Non-pigmented ciliary epithelial cell (primary cell): ENCODE measurements at places on chromosomes 2 and 18.

DNA sequence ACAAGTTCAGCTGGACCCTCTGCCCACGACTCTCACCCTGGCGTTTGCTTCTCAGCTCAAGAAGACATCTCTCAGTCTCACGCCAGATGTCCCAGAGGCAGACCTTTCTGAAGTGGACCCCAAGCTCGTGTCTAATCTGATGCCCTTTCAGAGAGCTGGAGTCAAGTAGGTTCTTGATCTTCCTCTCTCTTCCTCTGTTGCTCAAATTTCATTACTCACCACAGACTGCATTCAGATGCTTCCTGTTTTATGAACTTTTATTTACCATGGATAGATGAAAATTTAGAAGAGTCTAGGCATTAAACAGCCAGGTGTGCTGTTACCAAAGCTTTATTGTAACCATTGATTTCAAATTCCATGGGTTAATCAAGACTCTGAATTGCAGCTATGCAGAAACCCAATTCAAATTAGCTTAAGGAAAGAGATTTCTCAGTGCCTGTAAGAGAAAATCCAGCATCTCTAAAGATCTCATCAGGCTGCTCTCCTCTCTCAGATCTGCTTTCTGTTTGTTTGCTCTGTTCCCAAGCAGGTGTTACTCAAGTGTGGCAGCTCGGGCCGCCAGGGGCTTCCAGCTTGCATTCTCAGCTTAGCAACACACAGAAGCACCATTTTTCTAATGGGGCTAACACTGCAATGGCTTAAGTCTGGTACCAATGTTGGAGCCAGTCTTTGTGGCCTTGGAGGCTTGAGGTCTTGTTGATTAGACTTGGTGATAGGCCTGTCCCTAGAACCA lies 16.5 kb downstream of the SMARCAL1 start:
- DNase-seq, result no peak

DNA sequence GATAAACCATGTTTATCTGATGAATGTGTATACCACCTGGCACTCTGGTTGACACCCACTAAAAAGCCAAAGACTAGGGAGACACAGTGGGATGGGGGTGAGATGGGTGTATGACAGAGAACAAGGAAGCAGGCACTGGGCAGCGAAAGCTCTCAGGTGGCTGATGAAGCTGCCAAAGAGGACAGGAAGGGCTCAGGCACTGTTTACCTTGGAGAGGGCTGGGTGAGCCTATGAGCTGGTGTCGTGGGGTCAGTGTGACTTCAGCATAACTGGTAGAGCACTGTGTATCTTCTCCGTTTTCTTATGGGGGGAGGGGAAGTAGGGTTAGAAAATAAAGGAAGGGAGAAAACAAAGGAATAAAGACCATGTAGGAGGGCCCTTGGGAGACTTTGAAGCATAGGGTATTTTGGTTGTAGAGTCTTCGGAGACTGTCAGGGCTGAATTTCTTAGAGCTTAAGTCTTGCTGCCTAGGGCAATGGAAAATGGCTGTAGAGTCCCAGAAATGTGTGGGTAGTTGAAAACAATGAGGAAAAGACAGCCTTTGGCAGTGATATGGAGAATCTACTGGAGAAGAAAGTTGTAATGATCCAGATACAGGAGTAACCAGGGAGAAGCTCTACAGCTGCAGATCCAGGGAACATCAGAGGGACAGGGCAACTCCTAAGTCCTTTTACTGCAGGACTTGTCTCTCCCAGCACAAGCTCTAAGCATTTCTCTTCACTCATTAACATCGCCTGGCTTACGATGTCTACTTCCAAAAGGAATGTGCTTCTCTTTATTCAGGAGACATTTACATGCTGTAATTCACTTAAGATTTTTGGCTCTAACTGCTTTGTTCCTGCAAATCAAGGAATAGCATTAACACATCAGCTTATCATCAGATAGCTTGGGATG lies 120.0 kb downstream of the AQP4 start:
- DNase-seq, result no peak

GRCh38 chr18:65753520-65753919 lies 2.7 kb downstream of the CDH7 start:
- no peak for DNase-seq

GRCh38 chr2:104090407-104090806 lies 763.5 kb upstream of the POU3F3 start:
- no peak for DNase-seq

DNA sequence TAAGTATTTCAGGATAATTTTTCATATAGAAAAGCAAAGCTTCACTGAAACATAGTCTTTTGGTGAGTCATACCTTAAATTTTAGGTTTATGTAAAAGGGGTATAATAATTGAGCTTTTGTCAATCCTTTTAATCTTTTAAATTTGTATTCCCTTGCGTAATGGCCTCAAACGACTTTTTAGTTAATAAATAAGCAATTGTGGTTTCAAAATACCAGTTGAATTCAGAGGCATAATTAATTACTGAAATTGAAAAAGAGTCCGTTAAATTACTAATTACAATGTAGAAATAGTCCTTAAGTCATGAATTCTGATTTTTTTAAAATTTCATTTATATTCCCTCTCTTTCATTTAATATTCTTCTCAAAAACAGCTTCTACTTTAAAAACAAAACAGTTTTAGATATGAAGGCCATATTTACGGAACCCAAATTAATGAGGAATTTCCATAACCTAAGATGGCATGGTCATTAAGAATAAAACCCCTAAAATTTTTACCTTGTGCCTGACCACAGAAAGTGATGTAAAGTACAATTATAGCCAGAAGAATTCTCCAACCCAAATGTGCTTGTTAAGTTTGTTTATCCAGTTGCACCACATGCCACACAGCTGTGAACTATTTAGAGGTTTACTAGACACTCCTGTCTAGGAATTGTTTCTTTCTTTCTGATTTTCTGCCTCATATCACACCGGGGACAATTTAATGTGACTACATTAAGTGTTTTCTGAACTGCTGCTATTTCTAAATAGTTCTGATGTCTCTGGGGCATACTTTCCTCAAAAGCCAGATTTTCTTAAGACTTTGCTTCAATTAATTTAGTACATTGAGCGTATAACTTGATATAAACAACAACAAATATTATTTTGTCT lies 60.7 kb upstream of the ITGA4 start:
- peak; percentile 30 for DNase-seq

GRCh38 chr2:16862471-16862870 lies 196.8 kb upstream of the CYRIA start:
- no peak for DNase-seq

- no peak for DNase-seq
Measured at GRCh38 chr2:227183657-227184367, 19.4 kb downstream of the COL4A3 start.

- DNase-seq, result no peak
Measured at GRCh38 chr18:4096486-4096885, 358.6 kb downstream of the DLGAP1 start.

- DNase-seq, result no peak
Measured at GRCh38 chr2:105834931-105835330, 90.2 kb downstream of the NCK2 start.

- no peak for DNase-seq
Measured at GRCh38 chr2:8486141-8486540, 195.7 kb upstream of the ID2 start.

GRCh38 chr18:906416-907114 lies 1.9 kb downstream of the ADCYAP1 start:
- DNase-seq, result no peak

- no peak for DNase-seq
Measured at GRCh38 chr2:36490749-36491148, 107.2 kb downstream of the FEZ2 start.

DNA sequence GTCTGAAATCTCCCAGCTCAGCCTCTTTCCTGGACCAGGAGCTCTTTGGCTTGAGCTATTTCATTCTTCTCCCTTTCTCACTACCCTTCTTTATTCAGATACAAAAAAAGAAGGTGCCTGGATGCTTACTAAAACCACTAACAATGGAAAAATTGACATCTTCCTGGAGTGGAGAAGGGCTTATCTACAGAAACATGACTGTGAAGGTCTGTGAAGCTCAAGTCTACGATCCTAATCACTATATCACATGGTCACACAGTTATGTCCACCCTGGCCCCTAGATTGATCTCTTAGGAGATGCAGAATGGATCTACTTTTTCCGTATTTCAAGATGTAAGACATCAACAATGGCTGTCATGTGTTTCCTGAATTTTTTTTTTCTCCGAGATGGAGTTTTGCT lies 5.7 kb upstream of the KRCC1 start:
- no peak for DNase-seq

DNA sequence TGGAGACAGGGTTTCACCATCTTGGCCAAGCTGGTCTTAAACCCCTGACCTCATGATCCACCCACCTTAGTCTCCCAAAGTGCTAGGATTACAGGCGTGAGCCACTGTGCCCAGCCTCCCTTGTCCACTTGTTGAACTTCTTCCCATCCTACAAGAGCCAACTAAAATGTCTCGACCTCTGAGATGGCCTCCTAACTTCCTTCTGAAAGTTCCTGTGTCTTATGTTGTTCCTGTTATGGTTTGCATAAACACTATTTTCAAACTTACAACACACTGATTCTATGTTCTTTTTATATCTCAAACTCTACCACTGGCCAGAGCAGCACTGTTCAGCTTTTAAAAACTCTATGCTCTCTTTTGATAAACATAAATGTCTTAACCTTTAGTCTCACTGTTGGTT lies 63.3 kb upstream of the UGP2 start:
- no peak for DNase-seq

GRCh38 chr2:171316220-171316619 lies 117.6 kb downstream of the METTL8 start:
- no peak for DNase-seq

GRCh38 chr2:106840818-106841217 lies 45.1 kb downstream of the ST6GAL2 start:
- DNase-seq, result no peak

DNA sequence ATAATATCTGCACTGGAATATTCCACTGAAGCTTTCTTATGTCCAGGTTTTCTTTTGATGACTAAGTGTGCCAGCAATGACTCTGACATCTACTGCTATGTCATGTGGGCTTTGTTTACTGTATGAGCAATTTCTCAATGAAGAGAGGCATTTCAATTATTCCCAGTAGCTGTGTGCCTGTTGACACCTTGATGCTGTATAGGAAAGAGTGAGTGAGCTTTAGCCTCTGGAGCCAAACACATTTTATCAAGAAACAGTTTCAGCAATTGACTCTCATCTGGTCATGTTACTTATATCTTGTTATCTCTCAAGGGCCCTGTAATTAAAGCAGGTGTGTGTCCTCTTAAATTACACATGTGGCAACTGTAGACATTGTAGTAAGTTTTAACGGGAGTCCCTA lies 493.2 kb upstream of the FANCL start:
- DNase-seq, result peak; percentile 42

DNA sequence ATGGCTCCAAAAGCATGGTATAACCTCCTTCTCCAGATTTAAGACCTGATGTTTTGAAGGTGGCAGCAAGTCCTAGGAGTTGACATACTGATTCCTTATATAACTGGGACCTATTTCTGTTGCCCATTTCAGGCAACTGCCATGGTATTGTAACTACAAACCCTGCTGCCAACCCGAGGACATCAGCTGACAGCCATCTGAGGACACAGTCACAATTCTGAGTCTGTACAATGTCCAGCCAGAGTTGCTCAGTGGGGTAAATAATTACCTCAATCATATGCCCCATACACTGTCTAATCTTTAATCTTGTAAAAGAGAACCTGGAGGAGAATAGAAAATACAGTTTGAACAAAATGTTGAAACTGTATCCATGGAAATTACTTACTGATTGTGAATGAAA lies 8.7 kb upstream of the GAREM2 start:
- no peak for DNase-seq

- DNase-seq, result no peak
Measured at GRCh38 chr2:30645081-30645744, 162.0 kb downstream of the CAPN13 start.

GRCh38 chr2:234689911-234690379 lies 193.1 kb upstream of the ARL4C start:
- DNase-seq, result no peak

- DNase-seq, result no peak
Measured at GRCh38 chr2:173076581-173077345, 1.1 kb downstream of the MAP3K20 start.

DNA sequence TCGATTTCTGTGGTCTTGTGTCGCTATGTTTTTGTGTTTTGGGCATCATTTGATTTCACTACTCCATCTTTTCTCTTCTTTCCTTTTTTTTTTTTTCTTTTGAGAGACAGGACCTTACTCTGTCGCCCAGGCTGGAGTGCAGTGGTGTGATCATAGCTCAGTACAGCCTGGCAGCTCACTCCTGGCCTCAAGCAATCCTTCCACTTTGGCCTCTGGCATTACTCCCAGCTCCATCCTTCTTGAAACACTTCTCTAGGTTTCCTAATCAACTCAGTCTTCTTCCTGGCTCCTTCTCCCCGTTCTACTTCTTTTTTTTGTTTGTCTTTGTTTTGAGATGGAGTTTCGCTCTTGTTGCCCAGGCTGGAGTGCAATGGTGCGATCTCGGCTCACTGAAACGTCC lies 26.5 kb downstream of the TCF23 start:
- no peak for DNase-seq

GRCh38 chr2:169178364-169178763 lies 109.0 kb downstream of the DHRS9 start:
- no peak for DNase-seq

DNA sequence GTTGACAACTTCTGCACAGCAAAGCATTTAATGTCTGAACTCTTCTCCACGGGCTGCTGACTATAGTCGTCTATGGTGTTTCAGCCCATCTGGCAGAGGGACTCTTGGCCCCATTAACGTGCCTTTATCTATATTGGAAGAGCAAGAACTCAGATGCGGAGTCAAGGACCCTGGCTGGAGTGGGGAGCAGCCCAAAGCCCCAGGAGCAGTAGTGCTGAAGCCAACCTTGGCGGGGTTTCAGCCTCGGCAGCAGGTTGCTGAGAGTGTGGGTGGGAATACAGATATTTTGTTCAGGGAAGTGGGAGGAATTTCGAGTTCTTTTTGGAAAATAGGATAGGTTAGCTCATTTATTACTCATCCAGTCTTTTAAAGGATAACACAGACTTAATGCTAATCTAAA lies 34.2 kb downstream of the TMEM17 start:
- no peak for DNase-seq

GRCh38 chr2:20430035-20430434 lies 16.8 kb upstream of the RHOB start:
- DNase-seq, result no peak

DNA sequence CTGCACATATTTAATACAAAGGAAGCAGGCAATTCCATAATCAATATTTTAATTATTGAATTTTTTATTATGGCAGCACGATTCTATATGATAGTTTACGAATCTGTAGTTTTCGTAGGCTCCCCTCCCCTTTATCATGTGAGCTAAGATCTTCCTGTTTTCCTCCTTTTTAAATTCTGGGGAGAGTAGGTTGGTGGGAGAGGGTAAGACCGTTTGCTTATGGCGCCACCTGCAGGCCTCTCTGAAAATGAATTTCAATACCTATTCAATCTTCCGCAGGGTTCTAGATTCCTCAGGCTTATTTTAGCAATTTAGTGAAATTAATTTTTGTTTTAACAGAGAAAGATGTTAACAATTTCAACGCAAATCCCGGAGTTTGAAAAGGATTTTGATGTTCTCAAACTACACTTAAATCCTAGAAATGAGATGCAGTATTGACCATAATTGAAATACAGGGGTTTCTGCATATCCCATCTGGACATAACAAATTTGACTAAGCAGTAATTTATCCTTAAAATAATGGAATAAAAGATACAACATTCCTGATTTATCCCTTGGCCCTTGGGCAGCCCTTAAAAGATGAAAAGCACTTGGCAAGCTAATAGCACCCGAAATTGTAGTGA lies 12.8 kb upstream of the GBX2 start:
- DNase-seq, result peak; percentile 24
